ENCODE measurements at places on chromosomes 16 and 17. TPM values are rescaled to one million over a fixed set of nuclear protein-coding genes. Genes with fewer than 3 reads are reported as not detected.
A peak's percentile ranks its signal among the peaks of the same experiment; 100 is the strongest.

The PRR15L gene
- not detected for total RNA-seq

The CCL13 gene
- total RNA-seq = not detected

The ITGB4 gene
- 0.83 TPM for total RNA-seq

The COPS3 gene
- 104 TPM for total RNA-seq

The TM4SF5 gene
- not detected for total RNA-seq

The CCDC40 gene
- total RNA-seq = 0.32 TPM

The MMP28 gene
- total RNA-seq = 0.19 TPM

The PRSS33 gene
- 0.12 TPM for total RNA-seq

- DNase-seq = peak; percentile 32
- H3K36me3 ChIP-seq = no peaks in the 10 kb centered on the region
- H3K4me1 ChIP-seq = peaks cover 13% of the 10 kb centered on the region
- H3K27me3 ChIP-seq = no peaks in the 10 kb centered on the region
- H3K4me3 ChIP-seq = no peak overlapping the region
- H3K27ac ChIP-seq = peak overlapping the region; percentile 3
These were observed 54.8 kb downstream of the SPECC1 start for GRCh38 chr17:20063665-20064648.

- H3K4me1 ChIP-seq = peaks cover 75% of the 10 kb centered on the region
- no peaks in the 10 kb centered on the region for H3K27me3 ChIP-seq
- H3K27ac ChIP-seq = peak overlapping the region; percentile 82
- no peak for DNase-seq
These were observed 22.4 kb downstream of the LITAF start for GRCh38 chr16:11564046-11564926.

GRCh38 chr17:42405963-42406495, 17.0 kb downstream of the CAVIN1 start:
- no peaks in the 10 kb centered on the region for H3K27me3 ChIP-seq
- DNase-seq = peak; percentile 90
- peaks cover 22% of the 10 kb centered on the region for H3K4me1 ChIP-seq
- no peak overlapping the region for H3K4me3 ChIP-seq
- no peaks in the 10 kb centered on the region for H3K36me3 ChIP-seq

- H3K4me1 ChIP-seq = peaks cover 23% of the 10 kb centered on the region
- H3K36me3 ChIP-seq = no peaks in the 10 kb centered on the region
- H3K27me3 ChIP-seq = no peaks in the 10 kb centered on the region
- H3K4me3 ChIP-seq = no peak overlapping the region
- no peak overlapping the region for H3K27ac ChIP-seq
- DNase-seq = no peak
These were observed 5.1 kb upstream of the EVPL start for GRCh38 chr17:76032073-76032779.

DNA sequence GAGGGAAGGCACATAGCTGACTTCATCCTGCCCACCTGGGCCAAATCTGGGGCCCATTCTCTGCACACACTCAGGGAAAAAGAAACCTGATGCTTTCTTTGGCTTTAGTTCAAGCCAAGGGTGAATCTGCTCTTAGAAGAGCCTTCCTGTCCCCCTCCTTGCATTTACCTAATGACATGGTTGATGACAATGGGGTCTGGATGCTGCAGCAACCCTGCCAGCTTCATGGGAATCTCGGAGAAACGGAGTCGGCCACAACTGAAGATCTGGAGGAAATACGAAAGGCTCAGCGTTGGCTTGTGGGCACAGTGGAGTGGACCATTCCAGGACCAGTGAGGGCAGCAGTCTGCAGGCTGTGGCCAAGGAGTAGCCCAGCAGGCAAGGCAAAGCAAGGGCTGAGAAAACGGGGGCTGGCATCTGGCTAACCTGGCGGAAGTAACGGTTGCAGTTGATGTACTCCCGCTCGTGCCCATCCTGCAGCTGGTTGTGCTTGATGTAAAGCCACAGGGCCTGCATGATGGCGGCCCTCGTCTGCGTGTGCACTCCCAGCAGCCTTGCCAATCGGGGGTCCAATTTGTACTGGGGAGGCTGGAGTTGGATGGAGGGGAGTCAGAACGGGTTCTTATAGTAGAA, 6.4 kb upstream of the FTSJ3 start:
- peak overlapping the region; percentile 70 for H3K27ac ChIP-seq
- H3K4me1 ChIP-seq = peaks cover 55% of the 10 kb centered on the region

DNA sequence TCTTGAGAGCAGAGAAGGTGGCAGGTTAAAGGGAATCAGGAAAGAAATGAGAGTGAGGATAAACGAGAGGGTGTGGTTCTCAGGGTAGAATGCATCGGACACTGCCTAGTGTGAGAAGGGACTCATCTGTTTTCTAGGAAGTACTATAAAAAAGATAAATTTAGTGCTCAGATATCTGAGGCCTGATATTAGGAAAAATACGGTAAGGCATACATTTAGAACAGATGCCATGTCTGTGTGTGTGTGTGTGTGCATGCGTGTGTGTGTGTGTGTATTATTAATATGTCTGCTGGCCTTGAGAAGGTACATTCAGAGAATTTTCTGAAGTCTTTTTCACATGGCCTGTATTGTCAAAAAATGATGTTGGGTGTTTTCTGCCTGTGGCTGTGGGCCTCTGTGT, 414.8 kb downstream of the MAF start:
- no peaks in the 10 kb centered on the region for H3K27me3 ChIP-seq
- no peak overlapping the region for H3K4me3 ChIP-seq
- no peak for DNase-seq
- peaks cover 14% of the 10 kb centered on the region for H3K4me1 ChIP-seq

GRCh38 chr17:34228781-34229180, 26.3 kb upstream of the CCL2 start:
- no peaks in the 10 kb centered on the region for H3K4me1 ChIP-seq
- DNase-seq = no peak
- no peak overlapping the region for H3K4me3 ChIP-seq
- peaks cover 31% of the 10 kb centered on the region for H3K27me3 ChIP-seq
- H3K27ac ChIP-seq = no peak overlapping the region
- no peaks in the 10 kb centered on the region for H3K36me3 ChIP-seq

DNA sequence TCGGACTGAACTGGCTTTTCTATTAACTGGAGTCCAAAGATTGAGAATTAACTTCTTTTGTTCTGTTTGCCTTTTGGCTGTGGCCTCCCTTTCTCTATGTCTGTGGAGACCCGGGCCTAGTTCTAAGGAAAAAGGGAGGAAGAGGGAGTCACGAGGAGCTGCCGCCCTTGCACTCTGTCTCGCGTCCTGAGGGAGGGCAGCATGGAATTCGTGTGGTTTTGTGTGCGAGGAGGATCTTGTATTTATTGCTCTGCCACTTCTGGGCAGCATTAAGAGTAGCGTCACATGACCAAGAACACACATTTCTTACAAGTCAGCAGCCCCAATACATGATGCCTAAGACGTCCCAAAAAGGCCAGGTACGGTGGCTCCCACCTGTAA, 23.6 kb downstream of the METTL22 start:
- no peaks in the 10 kb centered on the region for H3K27me3 ChIP-seq
- peaks cover 11% of the 10 kb centered on the region for H3K4me1 ChIP-seq
- peak overlapping the region; percentile 16 for H3K27ac ChIP-seq
- DNase-seq = no peak
- peaks cover 51% of the 10 kb centered on the region for H3K36me3 ChIP-seq

GRCh38 chr17:58283674-58284612, 3.2 kb upstream of the MPO start:
- H3K4me3 ChIP-seq = no peak overlapping the region
- H3K36me3 ChIP-seq = no peaks in the 10 kb centered on the region
- H3K27ac ChIP-seq = no peak overlapping the region
- peaks cover 4% of the 10 kb centered on the region for H3K4me1 ChIP-seq
- no peak for DNase-seq

DNA sequence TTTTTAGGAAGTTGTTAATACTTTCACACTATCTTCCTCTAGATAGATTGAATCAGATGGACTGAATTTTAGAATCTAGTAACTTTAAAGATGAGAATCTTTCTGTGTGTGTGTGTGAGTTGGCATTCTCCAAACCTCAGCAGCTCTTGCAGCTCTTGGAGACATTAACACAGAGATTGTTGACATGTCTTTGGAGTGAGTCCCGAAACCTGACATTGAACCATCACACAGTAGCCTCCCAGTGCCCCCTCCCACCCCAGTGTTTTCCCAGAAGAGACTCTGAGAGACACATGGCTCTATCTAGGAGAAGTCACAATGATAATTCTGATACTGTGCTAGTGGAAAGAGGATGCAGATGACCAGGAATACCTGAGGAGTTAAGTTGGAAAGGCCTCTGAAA, 103.9 kb downstream of the CNTNAP4 start:
- H3K4me3 ChIP-seq = no peak overlapping the region
- no peaks in the 10 kb centered on the region for H3K27me3 ChIP-seq
- no peak overlapping the region for H3K27ac ChIP-seq
- H3K4me1 ChIP-seq = no peaks in the 10 kb centered on the region
- H3K36me3 ChIP-seq = no peaks in the 10 kb centered on the region
- DNase-seq = no peak

DNA sequence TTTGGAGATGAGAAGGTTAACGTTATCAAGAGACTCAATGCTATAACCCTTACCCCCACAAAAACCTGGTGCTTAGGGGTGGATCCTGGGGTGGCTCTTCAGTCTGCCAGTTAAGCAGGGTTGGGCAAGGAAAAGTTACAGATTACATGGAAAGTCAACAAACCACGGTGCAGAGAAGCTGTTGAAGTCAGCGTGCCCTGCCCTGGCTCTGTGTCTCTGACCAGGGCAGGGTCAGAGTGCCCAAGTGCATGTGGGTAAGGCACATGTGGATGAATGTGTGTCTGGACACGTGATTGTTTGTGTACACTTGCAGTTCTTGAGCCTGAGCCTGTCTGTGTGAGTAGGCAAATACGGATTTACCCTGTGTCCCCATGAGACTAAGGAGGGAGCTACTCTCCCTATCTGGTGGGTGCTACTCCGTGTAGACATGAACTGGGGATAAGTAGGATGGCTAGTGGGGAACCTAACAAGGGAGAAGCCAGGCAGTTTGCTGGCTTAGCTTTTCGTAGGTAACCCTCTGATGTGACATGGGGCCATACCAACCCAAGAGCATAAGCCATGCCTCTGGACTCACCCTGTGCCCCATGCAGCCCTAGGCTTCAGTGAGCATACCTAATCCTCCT, 5.5 kb downstream of the IGFBP4 start:
- H3K27me3 ChIP-seq = no peaks in the 10 kb centered on the region
- peaks cover 35% of the 10 kb centered on the region for H3K4me1 ChIP-seq
- DNase-seq = no peak
- H3K4me3 ChIP-seq = no peak overlapping the region
